ENCODE measurements at places on chromosomes 4 and X.

DNA sequence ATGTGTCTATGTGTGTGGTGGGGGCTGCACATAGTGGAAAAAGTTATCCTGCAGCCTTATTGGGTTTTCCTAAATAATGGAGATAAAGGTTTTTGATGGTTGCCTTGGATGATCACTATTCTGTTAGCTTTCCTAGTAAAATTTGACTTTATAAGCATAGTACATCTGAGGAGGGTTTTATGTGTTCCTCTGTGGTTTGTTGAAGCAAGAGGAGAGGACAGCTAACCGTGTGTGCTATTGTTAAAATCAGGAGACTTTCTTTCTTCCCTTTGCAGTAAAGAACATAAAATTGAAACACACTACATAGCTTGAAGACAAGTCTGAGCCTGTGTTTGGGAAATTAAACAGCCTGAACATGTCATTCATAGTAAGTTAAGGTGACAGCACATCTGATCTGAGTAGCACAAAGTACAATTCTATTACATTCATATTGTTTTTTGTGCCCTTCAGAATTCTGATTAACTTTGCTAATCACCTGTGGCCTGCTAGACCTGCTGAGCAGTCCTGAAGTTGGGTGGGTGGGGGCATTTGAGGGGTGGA is 36.8 kb downstream of the C4orf51 start:
- no peak for DNase-seq

GRCh38 chr4:80566203-80566872 is 230.8 kb downstream of the CFAP299 start:
- DNase-seq = no peak

DNA sequence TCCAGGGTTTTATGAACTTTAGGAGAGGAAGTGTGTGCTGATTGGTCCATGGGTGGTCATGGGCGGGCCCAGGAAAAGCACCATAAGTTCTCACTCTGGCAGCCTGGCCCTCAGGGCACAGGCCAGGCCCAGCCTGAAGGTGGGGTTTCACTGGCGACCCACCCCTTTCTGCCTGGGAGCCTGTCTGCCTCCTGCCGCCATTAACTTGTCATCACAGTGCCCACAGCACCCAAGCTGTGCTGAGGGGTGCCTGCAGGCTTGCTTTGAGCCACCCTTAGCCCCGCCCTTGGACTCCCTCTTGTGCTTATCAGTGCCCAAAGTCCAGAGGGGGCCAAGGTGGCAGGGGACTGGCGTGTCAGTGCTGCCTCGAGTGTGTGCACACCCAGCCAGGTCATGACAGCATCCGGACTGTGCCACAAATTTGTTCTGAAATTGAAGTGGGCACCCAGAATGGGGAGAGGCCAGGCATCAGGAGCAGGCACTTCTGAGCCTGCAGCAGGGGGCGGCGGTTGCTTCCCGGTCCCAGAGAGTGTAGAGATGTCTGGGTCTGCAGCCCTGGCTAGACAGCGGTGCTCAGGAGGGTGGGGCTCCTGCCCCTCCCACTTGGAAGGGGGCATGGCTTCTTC is 455.6 kb downstream of the TMA16 start:
- DNase-seq = no peak

- no peak for DNase-seq
These were observed 18.3 kb downstream of the SLC4A4 start for GRCh38 chr4:71356924-71357663.

GRCh38 chr4:114057746-114058145 is 78.3 kb upstream of the ARSJ start:
- DNase-seq = no peak

GRCh38 chrX:2967998-2968909 is 38.1 kb upstream of the ARSH start:
- DNase-seq = no peak

GRCh38 chr4:97627750-97628149 is 515.5 kb downstream of the STPG2 start:
- no peak for DNase-seq

DNA sequence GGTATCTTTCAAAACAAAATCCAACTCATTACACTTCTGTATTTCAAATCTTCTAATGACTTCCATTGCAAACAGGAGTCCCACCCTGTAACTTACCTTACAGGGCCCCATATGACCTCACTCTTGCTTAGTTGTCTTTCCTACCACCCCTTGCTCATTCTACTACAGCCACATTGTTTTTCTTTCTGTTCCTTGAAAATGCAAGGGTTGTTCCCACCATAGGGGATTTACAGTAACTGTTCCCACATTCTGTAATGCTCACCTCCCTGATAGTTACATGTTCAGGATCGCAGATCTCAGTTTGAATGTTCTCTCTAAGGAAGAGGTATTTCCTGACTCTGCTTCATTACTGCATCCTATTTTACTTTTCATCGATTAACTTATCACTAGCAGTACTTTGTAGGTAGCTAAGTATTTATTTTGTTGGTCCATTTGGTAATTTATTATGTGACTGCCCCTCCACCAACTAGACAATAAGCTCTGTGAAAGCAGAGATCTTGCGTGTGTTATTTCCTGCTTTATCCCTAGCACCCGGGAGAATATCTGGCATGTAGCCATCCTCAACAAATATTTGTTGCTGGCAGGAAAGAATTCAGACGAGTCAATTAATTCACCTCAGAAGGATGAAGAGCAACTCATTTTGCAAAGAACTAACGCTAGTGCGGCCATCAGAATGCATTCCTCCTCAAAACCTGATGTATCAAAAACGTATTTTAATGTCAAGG is 21.4 kb downstream of the MAOB start:
- no peak for DNase-seq

DNA sequence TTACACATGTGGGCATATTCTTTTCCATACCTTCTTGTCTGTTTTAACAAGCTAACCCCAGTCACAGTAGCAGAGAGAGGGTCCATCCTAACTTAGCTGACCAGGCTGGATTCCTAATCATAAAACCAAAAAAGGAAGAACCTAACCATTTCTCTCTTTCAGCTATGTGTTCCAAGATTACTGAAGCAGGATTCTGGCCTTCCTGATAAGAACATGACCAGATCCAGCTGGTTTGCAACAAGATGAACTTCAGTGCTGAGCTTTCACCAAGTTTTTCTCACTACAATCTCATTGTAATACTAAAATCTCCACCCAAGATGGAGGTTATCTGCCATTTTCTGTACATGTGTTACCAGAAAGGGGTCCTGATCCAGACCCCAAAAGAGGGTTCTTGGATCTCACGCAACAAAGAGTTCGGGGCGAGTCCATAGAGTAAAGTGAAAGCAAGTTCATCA is 20.4 kb upstream of the UBA6 start:
- DNase-seq = no peak

- DNase-seq = no peak
These were observed 496.9 kb downstream of the PPARGC1A start for GRCh38 chr4:23392860-23393458.

- peak; percentile 76 for DNase-seq
These were observed 24.4 kb downstream of the SYAP1 start for GRCh38 chrX:16743604-16744325.

GRCh38 chr4:126495163-126495752 is 1137.5 kb upstream of the INTU start:
- no peak for DNase-seq

DNA sequence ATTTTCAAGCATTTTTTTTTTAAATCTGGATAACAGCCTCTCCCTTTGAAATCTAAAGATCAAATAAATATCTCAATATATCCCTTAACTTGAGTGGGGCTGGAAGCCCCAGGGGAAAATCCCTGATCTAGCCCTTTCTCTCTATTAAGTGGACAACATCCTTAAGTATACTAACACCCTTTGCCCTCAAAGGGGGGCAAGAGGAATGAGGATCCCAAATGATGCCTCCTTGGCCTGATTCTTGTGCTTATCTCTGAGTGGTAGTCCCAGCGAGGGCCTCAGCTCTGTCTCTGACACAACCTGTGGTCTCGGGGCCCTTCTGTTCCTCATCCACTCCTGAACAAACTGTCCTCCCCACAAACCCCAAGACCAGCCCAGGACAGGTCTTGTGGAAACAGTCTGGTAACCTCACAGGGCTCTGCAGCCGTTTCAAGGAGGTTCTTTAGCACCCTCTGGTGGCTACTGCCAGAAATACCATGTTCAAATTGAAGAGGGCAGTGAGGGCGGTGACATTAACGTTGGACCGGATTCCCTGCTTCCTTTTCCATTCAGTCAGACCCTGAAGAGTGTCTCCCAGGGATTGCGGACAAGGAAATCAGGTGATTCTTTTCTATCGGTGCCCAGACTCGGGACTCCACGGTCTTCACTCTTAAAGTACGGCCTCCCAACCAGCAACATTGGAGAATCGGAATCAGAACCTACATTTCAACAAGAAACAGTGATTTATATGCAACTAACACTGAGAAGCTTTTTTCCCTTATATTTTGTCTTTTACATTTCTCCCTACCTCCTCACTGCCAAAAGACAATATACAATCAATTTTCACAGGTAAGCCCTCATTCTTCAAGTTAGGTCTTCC is 13.0 kb downstream of the CXCL13 start:
- peak; percentile 79 for DNase-seq

- DNase-seq = no peak
These were observed 104.6 kb downstream of the NBDY start for GRCh38 chrX:56833626-56834025.

GRCh38 chr4:169238445-169238844 is 32.3 kb downstream of the SH3RF1 start:
- no peak for DNase-seq

- DNase-seq = no peak
These were observed 12.5 kb downstream of the ARX start for GRCh38 chrX:25003066-25003849.

DNA sequence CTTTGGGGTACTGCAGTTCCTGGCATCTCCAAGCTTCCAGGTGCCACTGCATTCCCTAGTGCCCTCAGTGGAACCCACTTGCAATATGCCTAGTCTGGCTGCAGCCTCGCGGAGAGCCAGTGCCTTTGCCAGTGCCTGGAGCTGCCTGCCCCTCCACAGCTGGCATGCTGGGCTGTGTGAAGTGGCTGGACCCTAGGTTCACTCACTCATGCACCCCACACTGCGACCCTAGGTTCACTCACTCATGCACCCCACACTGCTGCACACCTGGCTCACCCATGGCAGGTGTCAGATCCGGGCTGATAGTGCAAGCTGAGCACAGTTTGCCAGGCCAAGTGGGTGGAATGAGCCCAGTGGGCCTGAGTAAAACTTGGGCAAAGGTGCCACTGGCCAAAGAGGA is 253.0 kb upstream of the NDST4 start:
- no peak for DNase-seq

DNA sequence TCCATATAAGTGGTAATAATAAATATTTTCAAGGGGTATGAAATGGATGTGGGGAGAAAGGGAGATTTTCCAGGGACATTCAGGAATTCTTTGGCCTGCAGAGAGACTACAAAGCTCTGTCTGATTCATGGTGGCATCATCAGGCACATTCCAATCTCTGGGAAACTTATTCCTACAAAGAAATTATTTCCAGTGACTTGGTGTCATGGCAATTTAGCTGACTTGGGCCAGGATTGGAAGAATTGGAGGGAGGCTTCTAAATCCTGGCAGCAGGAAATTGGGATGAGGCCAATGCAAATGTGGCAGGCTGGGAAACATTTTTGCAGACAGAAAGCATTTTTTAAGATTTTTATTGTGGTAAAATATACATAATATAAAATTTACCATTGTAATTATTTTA is 204.6 kb downstream of the RTL9 start:
- no peak for DNase-seq

- DNase-seq = no peak
These were observed 129.0 kb downstream of the TMEM47 start for GRCh38 chrX:34528081-34528480.

DNA sequence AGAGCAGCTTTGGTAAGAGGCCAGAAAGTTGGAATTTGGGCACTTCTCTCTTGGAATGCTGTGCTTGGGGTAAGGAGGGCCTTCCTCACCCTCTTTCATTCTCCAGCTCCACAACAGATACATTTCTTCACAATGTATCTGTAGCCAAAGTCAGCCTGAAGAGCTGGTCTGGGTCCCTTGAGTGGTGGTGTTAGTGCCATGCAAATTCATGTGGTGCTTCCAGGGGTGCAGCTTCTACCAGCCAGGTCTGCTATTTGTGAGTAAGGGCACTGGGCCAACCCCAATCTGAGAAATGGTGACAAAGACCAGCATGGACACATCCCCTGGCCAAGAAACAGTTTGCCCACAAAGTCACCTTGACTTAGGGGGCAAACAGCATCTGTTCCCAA is 17.8 kb downstream of the AMER1 start:
- DNase-seq = no peak

GRCh38 chrX:110825972-110826371 is 30.4 kb upstream of the CHRDL1 start:
- no peak for DNase-seq

- DNase-seq = peak; percentile 22
These were observed 8.4 kb downstream of the TEC start for GRCh38 chr4:48261281-48261680.

GRCh38 chr4:100872811-100873210 is 355.0 kb upstream of the EMCN start:
- no peak for DNase-seq

DNA sequence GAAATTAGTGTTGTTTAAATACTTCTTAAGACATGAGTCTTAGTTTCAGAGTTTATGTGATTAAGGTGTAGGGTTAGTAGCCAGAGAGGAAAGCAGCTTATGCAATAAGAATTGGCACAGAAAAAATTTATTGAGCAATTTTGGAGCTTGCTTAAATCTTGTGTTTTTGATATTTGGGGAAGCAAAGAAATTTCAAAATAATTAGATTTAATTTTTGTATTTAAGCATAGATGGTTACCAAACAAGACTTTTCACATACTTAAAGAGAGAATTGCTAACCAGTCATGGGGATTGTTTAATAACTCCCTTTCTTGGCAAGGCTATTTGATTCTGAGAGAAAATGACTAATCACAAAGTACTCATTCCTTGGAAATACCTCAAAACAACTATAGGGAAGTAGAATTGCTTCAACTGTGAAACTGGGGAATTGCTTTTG is 202.0 kb upstream of the GRID2 start:
- DNase-seq = peak; percentile 1

DNA sequence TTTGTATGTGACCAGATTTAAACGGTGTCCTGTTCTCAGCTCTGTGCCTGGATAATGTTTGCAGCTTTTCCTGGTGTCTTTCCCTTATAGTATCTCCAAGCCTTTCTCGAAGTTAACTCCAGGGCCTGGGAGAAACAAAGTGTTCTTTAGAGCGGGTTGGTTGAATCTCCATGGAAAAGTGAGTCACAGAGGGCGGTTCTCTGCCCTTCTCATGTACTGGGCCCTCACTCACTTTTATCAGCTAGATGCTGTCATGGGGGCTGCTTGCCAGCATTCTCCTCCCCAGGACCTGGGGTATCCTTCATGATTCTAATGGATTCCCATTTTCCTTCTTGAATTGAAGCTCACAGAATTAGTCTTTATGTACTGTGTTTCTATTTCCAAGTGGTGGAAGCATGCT is 46.1 kb upstream of the MAGEC2 start:
- DNase-seq = no peak

- DNase-seq = no peak
These were observed 264.3 kb upstream of the NOCT start for GRCh38 chr4:138751309-138751708.

Data from ACHN (cell line).